Activated naive CD8-positive, alpha-beta T cell treated with anti-CD3 and anti-CD28 coated beads, Interleukin-2, amount 10 ng/mL, durations not matched to agents 7 days and 5 days (primary cell): ENCODE measurements at places on chromosomes 16 and 17. TPM values are rescaled to one million over a fixed set of nuclear protein-coding genes. Genes with fewer than 3 reads are reported as not detected.

GRCh38 chr17:81601525-81602120 is 35.3 kb downstream of the NPLOC4 start:
- no peak for DNase-seq

DNA sequence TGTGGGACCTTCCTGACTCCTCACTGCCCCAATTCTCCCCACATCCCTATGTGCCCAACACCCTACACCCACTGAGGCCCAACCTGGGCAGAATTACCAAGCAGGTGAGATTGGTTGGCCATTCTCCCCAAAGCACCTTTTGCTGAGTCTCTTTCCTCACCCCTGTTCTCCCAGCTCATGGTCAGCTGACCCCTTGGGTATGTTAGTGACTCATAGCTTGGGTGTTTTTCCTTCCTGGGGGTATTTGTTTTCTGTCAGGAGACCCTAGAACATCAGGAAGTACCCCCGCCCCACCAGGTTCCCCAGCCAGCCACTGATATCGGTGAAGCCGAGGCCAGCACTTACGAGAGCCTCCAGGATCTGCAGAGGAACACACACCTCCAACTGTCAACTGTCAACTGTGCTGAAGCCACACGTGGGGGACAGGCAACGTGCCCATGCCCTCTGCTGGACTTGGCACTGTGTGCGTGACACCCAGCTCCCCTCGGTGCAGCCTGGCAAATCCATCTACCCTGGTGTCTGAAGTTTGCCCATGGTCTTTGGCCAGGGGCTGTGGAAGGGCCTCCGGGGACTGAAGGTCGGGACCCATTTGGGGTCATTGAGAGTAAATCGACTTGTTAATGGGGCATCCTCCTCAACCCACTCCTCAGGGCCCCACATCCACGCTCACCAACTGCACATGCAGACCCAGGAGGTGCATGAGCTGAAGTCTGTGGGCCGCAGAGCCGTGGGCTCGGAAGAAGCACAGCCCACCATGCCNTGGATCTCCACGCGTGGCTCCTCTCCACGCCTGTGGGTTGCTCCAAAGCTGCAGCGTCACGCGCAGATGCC is 53.1 kb downstream of the METRNL start:
- DNase-seq: no peak

GRCh38 chr16:17382949-17383863 is 87.6 kb downstream of the XYLT1 start:
- DNase-seq: no peak

GRCh38 chr16:3119701-3120408 is 7.5 kb downstream of the ZNF205 start:
- no peak for DNase-seq

DNA sequence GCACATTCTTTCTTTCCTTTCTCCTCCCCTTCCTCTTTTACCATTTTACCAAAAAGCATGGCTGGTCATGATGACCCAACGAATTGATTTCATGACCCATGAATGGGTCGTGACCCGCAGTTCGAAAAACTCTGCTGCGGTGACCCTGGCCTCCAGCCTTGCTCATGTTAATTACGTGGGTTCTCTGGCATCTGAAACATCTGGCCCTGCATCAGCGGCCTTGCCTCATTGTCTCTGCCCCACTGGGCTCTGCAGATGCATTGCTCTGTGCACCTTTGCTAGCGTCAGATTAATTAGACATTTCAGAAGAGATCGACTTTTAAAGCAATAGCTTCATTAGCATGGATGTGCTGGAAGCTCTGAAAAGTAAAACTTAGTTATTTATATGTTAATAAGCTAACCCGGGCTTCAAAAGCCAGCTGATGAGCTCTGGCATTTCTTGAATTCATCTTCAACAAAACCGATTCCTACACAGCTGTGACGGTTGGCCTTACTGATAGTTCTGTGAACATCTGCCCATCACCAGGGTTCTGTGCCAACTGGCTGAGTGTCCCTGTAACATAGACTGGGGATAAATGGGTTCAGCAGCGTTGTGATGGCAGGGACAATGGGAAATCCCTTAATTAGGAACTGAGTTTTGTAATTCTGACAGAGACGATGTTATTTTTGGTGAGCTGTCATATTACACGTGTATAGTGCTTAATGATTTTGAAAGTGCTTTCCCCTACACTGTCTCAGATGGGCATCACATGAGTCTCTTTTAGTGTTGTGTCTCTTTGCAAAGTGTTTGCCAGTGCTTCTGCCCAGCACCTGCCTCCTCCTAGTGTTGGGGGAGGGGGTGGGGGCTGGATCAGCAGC is 225.9 kb upstream of the EEF2KMT start:
- no peak for DNase-seq

DNA sequence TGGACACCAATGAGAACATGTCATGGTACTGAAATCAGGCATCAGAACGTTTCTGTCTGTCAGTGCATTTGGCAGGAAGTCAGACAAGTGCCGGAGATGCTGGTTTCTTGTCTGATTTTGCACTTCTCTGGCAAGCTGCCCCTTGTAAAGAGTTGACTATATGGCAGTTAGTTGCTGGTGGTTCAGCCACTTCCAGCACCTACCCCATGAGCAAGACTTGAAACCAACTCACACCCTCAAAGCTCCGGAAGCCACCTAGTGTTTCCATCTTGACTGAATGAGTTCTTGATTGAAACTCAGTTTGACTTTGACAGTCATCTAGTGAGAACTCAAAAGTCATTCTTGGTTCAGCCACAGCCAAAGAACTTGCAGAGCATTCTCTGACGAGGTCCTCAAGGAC is 225.1 kb downstream of the SPECC1 start:
- DNase-seq: peak; percentile 38

DNA sequence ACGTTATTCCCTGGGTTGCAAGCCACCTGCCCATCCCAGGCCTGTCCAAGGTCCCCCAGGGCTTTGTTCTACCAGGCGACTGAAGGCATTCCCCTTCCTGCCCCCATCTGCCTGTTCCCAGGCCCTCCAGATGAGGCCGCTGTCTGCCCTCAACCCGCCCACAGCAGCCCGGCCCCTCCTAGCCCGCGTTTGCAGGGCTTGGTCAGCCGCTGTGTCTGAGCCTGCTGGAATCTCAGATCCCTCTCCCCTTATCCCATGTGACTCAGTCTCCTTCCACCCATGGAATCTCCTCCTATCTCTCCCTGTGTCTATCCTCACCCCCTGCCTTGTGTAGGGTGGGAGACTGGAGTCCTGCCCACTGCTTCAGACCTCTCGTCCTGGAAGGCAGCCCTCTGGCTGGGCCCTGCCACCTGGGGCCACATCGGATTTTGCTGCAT is 186.0 kb upstream of the TNRC6C start:
- peak; percentile 76 for DNase-seq

DNA sequence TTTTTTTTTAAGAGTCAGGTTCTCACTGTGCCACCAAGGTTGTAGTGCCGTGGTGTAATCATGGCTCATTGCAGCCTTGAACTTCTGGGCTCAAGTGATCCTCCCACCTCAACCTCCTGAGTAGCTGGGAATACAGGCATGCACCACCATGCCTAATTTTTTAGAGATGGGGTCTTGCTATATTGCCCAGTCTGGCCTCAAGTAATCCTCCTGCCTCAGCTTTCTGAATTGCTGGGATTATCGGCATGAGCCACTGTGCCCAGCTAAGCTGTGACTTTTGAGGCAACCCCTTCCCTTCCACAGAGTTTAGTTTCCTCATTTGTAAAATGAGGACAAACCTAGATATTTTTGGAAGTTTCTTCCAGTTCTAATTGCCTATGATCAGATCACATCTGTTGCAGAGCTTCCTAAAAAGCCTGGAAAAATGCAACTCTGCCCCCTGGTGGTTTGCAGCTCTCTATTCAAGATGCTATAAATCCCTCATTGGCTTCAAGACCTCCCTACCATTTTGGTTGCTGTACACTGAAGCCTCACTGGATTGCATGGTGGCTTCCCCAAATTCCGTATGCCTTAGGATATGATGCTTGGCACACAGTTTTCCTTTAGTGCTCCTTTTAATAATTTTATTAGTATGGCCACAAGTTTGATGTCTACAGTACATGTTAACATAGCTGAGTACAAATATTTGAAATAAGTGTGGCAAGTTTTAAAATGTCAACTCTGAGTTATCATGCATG is 19.3 kb downstream of the GDE1 start:
- DNase-seq: peak; percentile 42

DNA sequence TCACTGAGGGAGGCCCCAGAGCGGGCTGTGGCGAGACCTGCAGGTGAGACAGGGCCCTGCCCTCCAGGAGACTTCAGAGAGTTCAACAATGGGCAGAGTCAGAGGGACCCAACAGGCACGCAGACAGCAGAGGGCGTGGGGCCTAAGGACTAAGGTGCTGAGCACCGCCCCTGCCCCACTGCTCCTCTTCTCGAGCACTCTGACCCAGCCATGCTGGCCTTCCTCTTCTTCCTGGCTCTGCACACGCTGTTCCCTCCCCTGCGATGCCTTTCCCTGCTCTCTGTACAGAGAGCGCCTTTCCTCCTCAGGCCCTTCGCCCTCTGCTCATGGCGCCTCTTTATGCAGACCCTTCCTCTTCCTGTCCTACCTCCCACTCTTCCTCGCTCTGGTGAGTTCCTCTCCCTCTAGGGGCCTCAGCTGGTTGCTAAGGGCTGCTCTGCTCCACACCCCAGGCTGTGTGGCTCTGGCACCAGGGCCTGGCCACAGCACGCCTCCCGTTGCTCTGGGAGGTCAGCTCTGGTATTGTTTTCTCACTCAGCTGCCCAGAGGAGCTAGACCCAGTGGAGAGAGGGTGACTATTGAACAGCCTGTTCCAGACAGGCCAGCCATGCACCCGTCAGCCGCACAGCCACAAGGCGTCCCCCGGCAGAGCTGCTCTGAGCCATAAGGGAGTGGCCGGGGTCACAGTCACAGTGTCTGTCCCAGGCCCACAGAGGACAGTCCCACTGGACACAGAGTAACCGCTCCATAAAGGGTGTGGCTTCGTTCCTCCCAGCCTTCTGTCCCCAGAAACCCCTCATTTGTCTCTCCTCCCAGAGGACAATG is 13.6 kb upstream of the RASD1 start:
- DNase-seq: no peak

GRCh38 chr16:47073223-47074155 is 70.3 kb downstream of the NETO2 start:
- no peak for DNase-seq

- DNase-seq: no peak
These were observed 40.1 kb upstream of the C1QL1 start for GRCh38 chr17:45008216-45008615.

- no peak for DNase-seq
These were observed 375 bp downstream of the STUB1 start for GRCh38 chr16:680625-680945.

DNA sequence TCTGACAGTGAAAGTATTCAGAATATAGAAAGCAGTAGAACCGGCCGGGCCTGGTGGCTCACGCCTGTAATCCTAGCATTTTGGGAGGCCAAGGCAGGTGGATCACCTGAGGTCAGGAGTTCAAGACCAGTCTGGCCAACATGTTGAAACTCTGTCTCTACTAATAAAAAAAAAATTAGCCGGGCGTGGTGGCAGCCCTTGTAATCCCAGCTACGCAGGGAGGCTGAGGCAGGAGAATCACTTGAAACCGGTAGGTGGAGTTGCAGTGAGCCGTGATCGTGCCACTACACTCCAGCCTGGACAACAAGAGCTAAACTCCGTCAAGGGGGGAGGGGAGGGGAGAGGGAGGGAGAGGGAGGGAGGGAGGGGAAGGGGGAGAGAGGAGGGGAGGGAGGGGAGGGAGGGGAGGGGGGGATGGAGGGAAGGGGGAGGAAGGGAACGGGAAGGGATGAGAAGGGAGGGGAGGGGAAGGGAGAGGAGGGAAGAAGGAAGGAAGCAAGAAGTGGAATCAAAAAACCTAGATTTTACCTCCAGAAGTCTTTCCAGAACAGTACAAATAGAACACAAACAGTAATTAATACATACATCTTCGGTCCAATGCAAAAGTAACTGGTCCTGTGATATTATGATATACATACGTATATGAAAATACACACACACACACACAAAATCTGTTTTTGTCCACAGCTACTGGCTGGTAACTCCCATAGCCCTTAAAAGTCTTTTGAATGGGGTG is 10.9 kb upstream of the NT5C start:
- DNase-seq: no peak

- DNase-seq: no peak
These were observed 22.3 kb downstream of the MAP3K14 start for GRCh38 chr17:45294506-45294905.

GRCh38 chr16:138049-138417 is 440 bp downstream of the NPRL3 start:
- DNase-seq: peak; percentile 64

- no peak for DNase-seq
These were observed 8.5 kb downstream of the SNTB2 start for GRCh38 chr16:69195369-69196029.

DNA sequence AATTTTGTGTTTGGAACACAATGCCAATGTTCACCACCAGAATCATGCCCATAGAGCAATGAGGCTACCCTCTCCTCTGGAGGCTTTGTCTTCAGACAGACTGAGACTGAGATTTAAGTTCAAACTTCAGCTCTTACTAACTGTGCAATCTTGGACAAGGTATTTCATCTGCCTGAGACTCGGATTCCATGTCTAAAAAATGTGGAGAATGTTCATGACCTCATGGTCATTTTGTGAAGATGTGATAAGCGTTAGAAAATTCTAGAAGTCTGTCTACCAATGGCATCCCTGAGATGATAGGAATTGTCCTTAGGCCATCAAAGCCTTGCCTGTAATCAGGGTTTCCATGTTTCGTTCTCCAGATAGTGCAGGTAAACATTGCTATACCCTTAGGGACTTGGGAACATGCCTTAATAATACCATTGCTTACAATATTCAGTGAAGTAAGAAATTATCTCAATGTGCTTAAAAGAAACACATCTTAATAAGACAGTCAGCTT is 388.2 kb upstream of the MAF start:
- DNase-seq: no peak

- no peak for DNase-seq
These were observed 28.7 kb downstream of the MPG start for GRCh38 chr16:106623-107324.

- DNase-seq: no peak
These were observed 4.2 kb upstream of the GAA start for GRCh38 chr17:80097127-80097621.

GRCh38 chr17:1174263-1174880 is 5.4 kb downstream of the ABR start:
- no peak for DNase-seq

DNA sequence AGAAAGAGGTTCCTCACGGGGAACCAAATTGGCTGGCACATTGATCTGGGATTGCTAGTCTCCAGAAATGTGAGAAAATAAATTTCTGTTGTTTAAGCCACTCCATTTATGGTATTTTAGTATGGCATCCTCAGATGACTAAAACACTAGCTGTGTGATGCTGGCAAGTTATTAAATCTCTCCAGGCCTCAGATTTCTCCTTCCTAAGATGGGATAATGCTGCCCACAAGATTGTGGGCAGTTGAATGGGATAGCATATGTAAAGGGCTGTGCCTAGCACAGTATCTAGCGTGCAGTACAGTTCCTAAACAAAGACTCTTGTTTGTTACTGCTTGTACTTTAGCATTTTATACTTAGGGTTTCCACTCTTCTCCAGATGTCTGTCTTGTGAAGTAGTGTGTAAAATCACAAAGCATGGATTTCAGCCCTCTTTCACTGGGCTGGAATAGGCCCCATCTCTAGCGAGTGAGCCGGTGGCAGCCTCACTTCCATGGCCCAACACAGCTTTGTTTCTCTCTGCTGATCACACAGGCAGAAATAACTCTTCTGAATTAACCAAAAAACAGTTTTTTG is 38.2 kb upstream of the PHAF1 start:
- DNase-seq: no peak

Gene G6PC1
- not detected for total RNA-seq

Gene MYH2
- total RNA-seq: not detected

Gene CES2
- 45.4 TPM for total RNA-seq

Gene MILR1
- 0.65 TPM for total RNA-seq

Gene TRAP1
- 116 TPM for total RNA-seq

Gene ASB16
- total RNA-seq: 0.19 TPM

Gene MRM1
- total RNA-seq: 9.4 TPM

Gene CSHL1
- not detected for total RNA-seq

Gene CCL13
- not detected for total RNA-seq

Gene TPSG1
- total RNA-seq: not detected

Gene ITGAL
- 662 TPM for total RNA-seq
